MCF 10A (cell line): ENCODE measurements at places on chromosomes 7 and 10.
A peak's percentile ranks its signal among the peaks of the same experiment; 100 is the strongest.

- no peaks in the 10 kb centered on the region for H3K36me3 ChIP-seq
- peak overlapping the region; percentile 1 for H3K27ac ChIP-seq
- peaks cover 22% of the 10 kb centered on the region for H3K4me1 ChIP-seq
- peak; percentile 74 for DNase-seq
Measured at GRCh38 chr10:24209946-24210491, 1.1 kb downstream of the KIAA1217 start.

DNA sequence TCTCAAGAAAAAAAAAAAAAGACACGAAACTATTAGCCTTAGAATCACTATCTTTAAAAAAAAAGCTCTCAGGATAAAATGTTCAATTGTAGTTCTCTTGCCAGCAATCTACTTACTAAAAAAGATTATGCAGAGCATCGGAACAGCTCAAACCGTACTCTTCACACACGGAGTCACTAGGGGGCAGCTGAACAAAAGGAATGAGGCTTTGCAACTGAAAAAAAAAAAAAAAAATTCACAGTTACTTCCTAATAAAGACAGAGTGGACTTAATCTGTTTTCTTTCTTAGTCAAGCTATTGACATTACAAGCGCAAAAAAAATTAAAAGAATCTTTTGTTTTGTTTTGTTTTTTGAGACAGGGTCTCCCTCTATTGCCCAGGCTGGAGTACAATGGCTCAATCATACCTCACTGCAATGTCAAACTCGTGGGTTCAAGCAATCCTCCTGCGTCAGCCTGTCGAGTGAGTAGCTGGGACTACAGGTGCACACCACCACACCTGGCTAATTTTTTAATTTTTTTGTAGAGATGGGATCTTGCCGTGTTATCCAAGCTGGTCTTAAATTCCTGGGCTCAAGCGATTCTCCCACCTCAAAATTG, 11.5 kb downstream of the PMS2 start:
- H3K27me3 ChIP-seq: no peaks in the 10 kb centered on the region
- no peak overlapping the region for H3K4me3 ChIP-seq
- no peak overlapping the region for H3K27ac ChIP-seq
- DNase-seq: peak; percentile 62
- peaks cover 98% of the 10 kb centered on the region for H3K36me3 ChIP-seq

DNA sequence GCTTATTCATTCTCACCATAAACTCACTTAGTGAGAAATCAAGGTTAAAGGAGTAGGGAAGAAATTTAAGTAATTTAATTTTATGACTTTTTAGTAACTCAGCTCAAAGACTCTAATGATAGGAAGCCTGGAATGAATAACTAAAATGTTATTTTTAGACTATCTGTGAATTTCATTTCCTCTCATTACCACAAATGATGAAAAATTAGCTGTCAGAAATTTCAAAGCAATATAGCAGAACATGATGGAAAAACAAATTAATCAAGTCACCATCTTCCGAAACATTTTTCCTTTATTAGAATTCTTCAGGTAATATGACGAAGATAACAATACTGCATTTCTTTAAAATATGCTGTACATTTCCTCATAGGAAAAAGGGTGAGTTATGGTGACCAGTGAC, 2.7 kb upstream of the ITGB8 start:
- H3K27ac ChIP-seq: peak overlapping the region; percentile 54
- H3K27me3 ChIP-seq: no peaks in the 10 kb centered on the region
- H3K36me3 ChIP-seq: no peaks in the 10 kb centered on the region

GRCh38 chr7:149007146-149007545, 21.2 kb downstream of the PDIA4 start:
- peaks cover 61% of the 10 kb centered on the region for H3K36me3 ChIP-seq
- no peak overlapping the region for H3K4me3 ChIP-seq
- DNase-seq: no peak
- no peak overlapping the region for H3K27ac ChIP-seq
- no peaks in the 10 kb centered on the region for H3K4me1 ChIP-seq

GRCh38 chr7:111836592-111836991, 274.3 kb upstream of the IMMP2L start:
- DNase-seq: no peak
- H3K36me3 ChIP-seq: peaks cover under 1% of the 10 kb centered on the region
- no peak overlapping the region for H3K27ac ChIP-seq
- H3K4me1 ChIP-seq: peaks cover 6% of the 10 kb centered on the region
- no peaks in the 10 kb centered on the region for H3K27me3 ChIP-seq
- H3K4me3 ChIP-seq: no peak overlapping the region

GRCh38 chr10:43204042-43204942, 62.6 kb downstream of the RASGEF1A start:
- no peak overlapping the region for H3K27ac ChIP-seq
- H3K4me3 ChIP-seq: no peak overlapping the region
- DNase-seq: no peak
- no peaks in the 10 kb centered on the region for H3K36me3 ChIP-seq

GRCh38 chr10:47109906-47110305, 190.1 kb upstream of the GDF10 start:
- H3K4me1 ChIP-seq: no peaks in the 10 kb centered on the region
- no peak overlapping the region for H3K27ac ChIP-seq
- no peaks in the 10 kb centered on the region for H3K36me3 ChIP-seq
- no peak overlapping the region for H3K4me3 ChIP-seq
- DNase-seq: no peak

DNA sequence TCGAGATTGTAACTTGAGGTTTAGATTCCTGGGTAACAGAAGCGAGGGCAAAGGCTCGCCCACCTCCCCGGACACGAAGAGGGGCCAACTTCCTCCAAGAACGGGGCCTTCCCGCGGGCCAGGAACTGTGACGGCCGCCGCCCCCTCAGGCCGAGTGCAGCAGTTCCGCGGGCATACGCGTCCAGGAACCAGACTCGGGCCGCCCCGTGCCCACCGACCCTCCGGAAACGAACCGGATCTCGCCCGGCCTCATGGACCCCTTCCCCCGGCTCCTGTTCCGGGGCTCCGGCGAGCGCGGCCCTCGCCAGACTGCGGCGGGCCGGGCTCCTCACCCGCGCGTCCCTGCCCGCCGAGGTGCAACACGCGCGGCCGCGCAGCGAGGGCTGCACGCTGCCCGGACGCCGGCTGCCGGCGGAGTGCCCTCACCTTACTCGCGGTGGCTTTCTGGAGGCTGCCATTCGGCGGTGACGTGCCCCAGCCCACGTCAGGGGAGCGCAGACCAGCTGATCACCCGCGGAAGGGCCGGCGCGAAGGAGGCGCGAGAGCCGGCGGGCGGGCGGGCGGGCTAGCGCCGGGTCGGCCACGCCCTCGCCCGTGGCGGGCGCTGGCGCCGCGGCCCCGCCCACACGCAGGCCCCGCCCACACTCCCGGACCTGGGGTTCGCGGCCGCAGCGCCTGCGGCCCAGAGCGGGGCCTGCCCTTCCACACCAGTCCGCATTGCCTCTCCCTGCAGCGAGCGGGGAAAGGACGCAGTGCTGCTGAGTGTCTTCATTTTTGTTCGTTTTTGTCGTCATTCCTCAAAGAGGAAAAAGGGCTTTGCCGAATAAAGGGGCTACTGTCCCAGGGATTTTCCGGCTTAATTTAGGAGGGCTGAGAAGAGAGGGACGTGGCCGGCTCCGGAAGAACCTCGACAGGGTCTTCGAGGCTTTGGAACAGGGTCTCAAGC, at the start of gene XPNPEP1:
XPNPEP1 (minus strand) TSS at position 536 of the 946 bp plus-strand sequence; CDS start at position 458, 78 bp downstream.
- peaks cover 7% of the 10 kb centered on the region for H3K36me3 ChIP-seq
- H3K27ac ChIP-seq: peak within 1 kb of the TSS; percentile 91
- no peaks in the 10 kb centered on the region for H3K27me3 ChIP-seq
- H3K4me1 ChIP-seq: peaks cover 34% of the 10 kb centered on the region
- DNase-seq: peak; percentile 79

GRCh38 chr10:290026-290725, 154.9 kb downstream of the ZMYND11 start:
- peaks cover 22% of the 10 kb centered on the region for H3K27me3 ChIP-seq
- no peaks in the 10 kb centered on the region for H3K4me1 ChIP-seq
- H3K4me3 ChIP-seq: no peak overlapping the region
- no peaks in the 10 kb centered on the region for H3K36me3 ChIP-seq
- no peak for DNase-seq

DNA sequence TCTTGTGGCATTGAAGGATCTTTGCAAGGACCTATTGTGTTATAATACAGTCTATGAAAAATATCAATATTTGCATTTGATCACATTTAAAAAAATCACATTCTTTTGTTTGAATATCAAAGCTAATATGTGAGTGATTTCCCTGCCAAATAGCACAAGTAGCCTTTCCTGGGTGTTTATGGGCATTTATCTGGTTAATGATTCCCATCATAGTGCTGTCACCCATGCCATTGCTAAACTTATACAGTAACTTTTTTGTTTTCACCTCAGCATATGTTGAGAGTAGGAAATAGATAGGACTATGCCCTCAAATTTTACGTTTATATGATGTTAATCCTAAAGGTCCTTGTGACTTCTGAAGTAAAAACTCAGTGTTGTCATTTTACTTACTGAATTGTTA, 136.9 kb downstream of the CFTR start:
- no peak overlapping the region for H3K4me3 ChIP-seq
- peaks cover 68% of the 10 kb centered on the region for H3K27me3 ChIP-seq
- DNase-seq: no peak
- no peaks in the 10 kb centered on the region for H3K36me3 ChIP-seq
- no peak overlapping the region for H3K27ac ChIP-seq

- no peak overlapping the region for H3K27ac ChIP-seq
- DNase-seq: no peak
- no peaks in the 10 kb centered on the region for H3K4me1 ChIP-seq
- no peak overlapping the region for H3K4me3 ChIP-seq
- no peaks in the 10 kb centered on the region for H3K36me3 ChIP-seq
Measured at GRCh38 chr7:64873517-64873916, 29.6 kb upstream of the ZNF273 start.

GRCh38 chr7:55501611-55502010, 70.7 kb downstream of the VOPP1 start:
- no peak for DNase-seq
- H3K36me3 ChIP-seq: peaks cover 5% of the 10 kb centered on the region
- peaks cover 18% of the 10 kb centered on the region for H3K4me1 ChIP-seq
- H3K27ac ChIP-seq: no peak overlapping the region
